ENCODE measurements at places on chromosomes 1 and 21.

- no peak for DNase-seq
Measured at GRCh38 chr1:31584869-31585735, 8.8 kb downstream of the TINAGL1 start.

DNA sequence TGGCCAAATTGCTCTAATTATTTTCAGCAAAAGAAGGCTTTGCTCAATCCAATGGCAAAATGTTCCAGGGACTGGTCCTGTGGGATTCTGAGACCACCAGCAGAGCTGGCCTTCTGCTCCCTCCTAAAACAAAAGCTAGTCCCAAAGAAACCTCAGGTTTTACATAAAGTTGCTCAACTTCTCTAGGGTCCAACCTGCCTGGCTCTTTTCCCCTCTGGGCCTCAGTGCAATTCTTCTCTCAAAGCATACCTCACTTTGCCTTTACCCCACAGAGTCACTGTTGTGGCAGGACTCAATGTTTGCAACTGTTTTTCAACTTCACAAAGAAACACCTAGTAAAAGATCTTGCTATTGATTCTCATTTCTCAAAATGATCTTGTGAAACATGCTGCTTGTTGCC lies 39.8 kb downstream of the TBX15 start:
- no peak for DNase-seq

GRCh38 chr1:175116903-175117302 lies 49.3 kb downstream of the TNN start:
- DNase-seq: no peak

DNA sequence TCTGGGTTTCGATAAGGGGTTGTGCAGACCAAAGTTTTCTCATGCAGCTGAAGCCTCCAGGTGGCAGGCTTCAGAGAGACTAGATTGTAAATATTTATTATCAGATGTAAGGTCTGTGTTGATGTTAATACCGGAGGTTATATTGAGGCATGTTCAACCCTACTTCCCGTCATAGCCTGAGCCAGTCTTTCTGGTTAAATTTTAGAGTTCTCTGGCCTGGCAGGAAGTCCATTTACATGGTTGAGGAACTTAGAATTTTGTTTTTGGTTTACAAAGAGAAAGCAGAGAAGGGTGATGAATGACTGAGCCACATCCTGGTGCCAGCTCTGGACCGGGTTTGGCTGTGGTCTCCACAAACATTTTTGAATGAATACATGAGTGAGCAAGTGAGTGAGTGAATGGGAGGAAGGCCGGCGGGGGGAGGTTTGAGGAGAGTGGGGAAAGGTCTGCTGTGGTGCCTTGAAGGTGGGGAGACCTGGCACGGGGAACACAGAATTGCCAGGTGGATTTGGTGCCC lies 218.5 kb downstream of the DISC1 start:
- DNase-seq: peak; percentile 40

All from renal pelvis (tissue), 12 donors.